Progenitor cell of endocrine pancreas (in vitro differentiated cells): ENCODE measurements at places on chromosomes 5 and 9. TPM values are rescaled to one million over a fixed set of nuclear protein-coding genes. Genes with fewer than 3 reads are reported as not detected.

GRCh38 chr5:173493846-173494245 is 122.6 kb downstream of the BOD1 start:
- DNase-seq = no peak
- no peak overlapping the region for H3K4me3 ChIP-seq
- H3K4me1 ChIP-seq = peaks cover 6% of the 10 kb centered on the region
- H3K27ac ChIP-seq = no peak overlapping the region

GRCh38 chr9:113509463-113509862 is 45.9 kb downstream of the RGS3 start:
- no peak overlapping the region for H3K27ac ChIP-seq
- no peak for DNase-seq
- H3K4me1 ChIP-seq = peaks cover 14% of the 10 kb centered on the region
- H3K36me3 ChIP-seq = peaks cover 12% of the 10 kb centered on the region

GRCh38 chr5:163915481-163915961 is 410.1 kb downstream of the MAT2B start:
- no peak for DNase-seq
- no peaks in the 10 kb centered on the region for H3K27me3 ChIP-seq
- no peak overlapping the region for H3K27ac ChIP-seq
- peaks cover 3% of the 10 kb centered on the region for H3K36me3 ChIP-seq

DNA sequence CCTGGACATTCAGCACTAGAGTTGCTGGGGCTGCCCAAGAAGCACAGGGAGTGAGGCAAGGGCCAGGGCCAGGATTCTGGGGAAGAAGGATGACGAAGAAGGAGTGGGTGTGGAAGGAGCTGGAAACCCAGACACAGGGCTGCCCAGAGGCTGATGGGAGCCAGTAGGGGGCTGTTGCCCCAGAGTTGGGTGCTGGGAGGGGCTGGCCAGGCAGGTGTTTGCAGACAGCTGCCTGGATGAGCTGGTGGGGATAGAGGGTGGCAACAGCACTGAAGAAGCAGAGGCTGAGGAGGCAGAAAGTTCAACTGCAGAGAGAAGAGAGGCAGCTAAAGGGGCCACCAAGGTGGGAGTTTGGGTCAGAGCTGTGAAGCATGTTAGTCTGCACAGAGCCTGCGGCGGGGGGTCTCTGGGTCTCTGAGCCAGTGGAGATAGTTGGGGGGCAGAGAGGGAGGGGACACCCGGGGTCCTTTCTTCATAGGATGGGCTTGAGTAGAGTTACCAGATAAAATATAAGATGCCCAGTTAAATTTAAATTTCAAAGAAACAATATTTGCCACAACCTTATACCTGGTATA is 2.5 kb upstream of the AQP7 start:
- no peaks in the 10 kb centered on the region for H3K27me3 ChIP-seq
- no peak overlapping the region for H3K4me3 ChIP-seq
- H3K4me1 ChIP-seq = peaks cover 8% of the 10 kb centered on the region
- H3K36me3 ChIP-seq = no peaks in the 10 kb centered on the region
- peak overlapping the region; percentile 75 for H3K27ac ChIP-seq

DNA sequence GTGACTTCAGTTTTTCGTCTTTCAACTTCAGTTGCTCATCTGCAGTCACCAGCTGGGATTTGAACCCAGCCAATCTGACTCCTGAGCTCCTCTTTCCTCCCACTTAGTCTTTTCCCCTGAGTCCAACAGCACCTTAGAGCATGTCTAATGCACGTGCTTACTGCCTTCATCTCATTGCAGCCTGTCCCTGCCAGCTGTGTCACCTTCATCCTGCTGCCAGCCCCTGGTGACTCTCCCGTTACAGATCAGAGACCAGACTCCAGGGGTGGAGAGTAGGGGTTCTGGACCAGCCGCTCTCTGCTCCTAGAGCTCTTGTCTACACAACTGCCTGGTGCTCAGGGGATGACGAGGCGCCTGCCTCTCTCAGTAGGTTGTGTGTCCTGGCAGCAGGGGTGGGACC is 132.9 kb upstream of the LMX1B start:
- peaks cover 9% of the 10 kb centered on the region for H3K36me3 ChIP-seq
- no peaks in the 10 kb centered on the region for H3K27me3 ChIP-seq
- DNase-seq = no peak
- no peak overlapping the region for H3K4me3 ChIP-seq
- peak overlapping the region; percentile 3 for H3K27ac ChIP-seq

- H3K4me3 ChIP-seq = no peak overlapping the region
- no peak for DNase-seq
- no peak overlapping the region for H3K27ac ChIP-seq
- H3K4me1 ChIP-seq = no peaks in the 10 kb centered on the region
These were observed 248.8 kb downstream of the TENT4A start for GRCh38 chr5:6961837-6962635.

DNA sequence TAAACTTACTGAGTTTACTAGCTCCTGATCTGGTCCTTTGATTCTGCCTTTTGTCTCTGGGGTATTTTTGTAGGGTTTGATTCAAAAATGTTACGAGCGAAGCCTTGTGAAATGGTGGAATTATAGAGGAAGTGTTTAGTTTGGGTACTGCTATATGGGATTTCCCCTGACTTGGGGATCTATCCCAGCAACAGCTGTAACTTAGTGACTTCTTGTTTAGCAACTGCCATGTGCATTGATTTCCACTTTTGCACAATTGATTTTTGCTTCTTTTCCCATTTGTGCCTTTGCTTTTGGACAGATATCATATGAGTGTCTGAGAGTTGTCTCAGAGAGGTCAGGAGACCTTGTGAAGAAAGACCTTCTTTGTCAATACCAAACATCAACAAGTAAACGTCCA is 248.5 kb upstream of the DAP start:
- no peak overlapping the region for H3K27ac ChIP-seq
- peaks cover 30% of the 10 kb centered on the region for H3K36me3 ChIP-seq
- no peak overlapping the region for H3K4me3 ChIP-seq
- H3K4me1 ChIP-seq = peaks cover 18% of the 10 kb centered on the region
- peaks cover 8% of the 10 kb centered on the region for H3K27me3 ChIP-seq

DNA sequence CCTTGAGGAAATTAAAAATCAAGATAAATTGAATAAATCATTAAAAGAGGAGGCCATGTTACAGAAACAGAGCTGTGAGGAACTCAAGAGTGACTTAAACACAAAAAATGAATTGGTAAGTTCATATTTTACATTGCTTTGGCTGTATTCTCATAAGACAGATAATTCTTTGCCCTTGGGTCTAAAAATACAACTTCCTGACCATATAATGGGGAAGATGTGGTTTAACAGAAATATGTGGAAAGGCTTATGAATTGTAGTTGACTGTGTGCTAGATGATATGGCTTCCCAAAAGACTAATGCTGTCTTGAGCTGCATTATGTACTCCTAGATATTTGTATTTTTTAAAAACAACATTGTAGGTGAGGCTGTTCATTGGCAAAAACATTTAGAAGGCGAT is 33.1 kb downstream of the CNTRL start:
- H3K4me3 ChIP-seq = no peak overlapping the region
- DNase-seq = no peak
- peaks cover 2% of the 10 kb centered on the region for H3K36me3 ChIP-seq
- no peak overlapping the region for H3K27ac ChIP-seq

GRCh38 chr9:3922846-3923245 is 377.0 kb downstream of the GLIS3 start:
- no peak overlapping the region for H3K4me3 ChIP-seq
- peaks cover 4% of the 10 kb centered on the region for H3K4me1 ChIP-seq
- peak overlapping the region; percentile 9 for H3K27ac ChIP-seq
- H3K36me3 ChIP-seq = peaks cover 27% of the 10 kb centered on the region
- DNase-seq = no peak
- H3K27me3 ChIP-seq = no peaks in the 10 kb centered on the region

GRCh38 chr5:111892949-111893348 is 136.0 kb upstream of the NREP start:
- DNase-seq = no peak
- H3K27me3 ChIP-seq = no peaks in the 10 kb centered on the region
- no peaks in the 10 kb centered on the region for H3K4me1 ChIP-seq
- H3K36me3 ChIP-seq = no peaks in the 10 kb centered on the region

GRCh38 chr9:132169672-132170392 is 8.0 kb downstream of the NTNG2 start:
- peaks cover 64% of the 10 kb centered on the region for H3K27me3 ChIP-seq
- H3K27ac ChIP-seq = no peak overlapping the region
- H3K4me3 ChIP-seq = no peak overlapping the region

- H3K36me3 ChIP-seq = no peaks in the 10 kb centered on the region
- no peak overlapping the region for H3K4me3 ChIP-seq
- peaks cover 18% of the 10 kb centered on the region for H3K27me3 ChIP-seq
- no peak overlapping the region for H3K27ac ChIP-seq
- DNase-seq = no peak
These were observed 42.0 kb upstream of the PITX1 start for GRCh38 chr5:135076051-135076491.

DNA sequence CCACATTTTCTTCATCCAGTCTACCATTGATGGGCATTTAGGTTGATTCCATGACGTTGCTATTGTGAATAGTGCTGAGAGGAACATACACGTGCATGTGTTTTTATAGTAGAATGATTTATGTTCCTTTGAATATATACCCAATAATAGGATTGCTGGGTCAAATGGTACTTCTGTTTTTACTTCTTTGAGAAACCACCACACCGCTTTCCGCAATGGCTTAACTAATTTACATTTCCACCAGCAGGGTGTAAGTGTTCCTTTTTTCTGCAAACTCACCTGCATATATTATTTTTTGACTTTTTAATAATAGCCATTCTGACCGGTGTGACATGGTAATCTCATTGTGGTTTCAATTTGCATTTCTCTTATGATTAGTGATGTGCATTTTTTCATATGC is 82.2 kb upstream of the RFX3 start:
- DNase-seq = no peak
- H3K4me1 ChIP-seq = peaks cover 5% of the 10 kb centered on the region
- no peaks in the 10 kb centered on the region for H3K27me3 ChIP-seq
- no peak overlapping the region for H3K4me3 ChIP-seq
- H3K27ac ChIP-seq = no peak overlapping the region
- no peaks in the 10 kb centered on the region for H3K36me3 ChIP-seq

DNA sequence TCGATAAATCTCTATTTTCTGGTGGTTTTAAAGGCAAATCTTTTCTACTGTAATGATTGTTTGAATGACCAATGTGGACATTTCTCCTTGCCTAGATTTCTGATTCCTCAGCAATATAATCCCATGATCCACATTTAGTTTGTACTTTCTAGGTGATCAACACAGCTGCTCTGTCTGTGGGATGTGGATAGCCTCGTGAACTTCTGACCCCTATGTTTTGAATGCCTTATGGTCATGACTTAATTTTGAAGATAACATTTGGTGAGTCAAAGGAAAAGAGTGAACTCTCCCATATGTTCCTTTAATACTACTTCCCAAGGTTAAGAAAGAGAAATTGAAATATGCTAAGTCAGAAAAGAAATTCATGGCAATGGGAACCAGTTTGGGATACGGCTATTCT is 147.5 kb downstream of the CAVIN4 start:
- H3K36me3 ChIP-seq = no peaks in the 10 kb centered on the region
- no peak for DNase-seq

GRCh38 chr9:137660144-137660543 is 41.3 kb downstream of the EHMT1 start:
- H3K27me3 ChIP-seq = no peaks in the 10 kb centered on the region
- DNase-seq = no peak
- H3K4me1 ChIP-seq = peaks cover 13% of the 10 kb centered on the region
- no peak overlapping the region for H3K4me3 ChIP-seq
- H3K36me3 ChIP-seq = no peaks in the 10 kb centered on the region

- H3K4me1 ChIP-seq = no peaks in the 10 kb centered on the region
- no peaks in the 10 kb centered on the region for H3K36me3 ChIP-seq
- no peaks in the 10 kb centered on the region for H3K27me3 ChIP-seq
- H3K27ac ChIP-seq = no peak overlapping the region
- no peak overlapping the region for H3K4me3 ChIP-seq
These were observed 293.8 kb downstream of the CWC27 start for GRCh38 chr5:65062469-65063083.

- H3K27me3 ChIP-seq = peaks cover 27% of the 10 kb centered on the region
- no peaks in the 10 kb centered on the region for H3K4me1 ChIP-seq
- no peak overlapping the region for H3K4me3 ChIP-seq
- DNase-seq = no peak
- no peaks in the 10 kb centered on the region for H3K36me3 ChIP-seq
These were observed 18.4 kb upstream of the TTC1 start for GRCh38 chr5:159990506-159990905.

GRCh38 chr9:105245891-105246161 is 1.4 kb downstream of the SLC44A1 start:
- no peak for DNase-seq
- H3K36me3 ChIP-seq = no peaks in the 10 kb centered on the region
- peak overlapping the region; percentile 92 for H3K4me3 ChIP-seq
- peaks cover 41% of the 10 kb centered on the region for H3K4me1 ChIP-seq

DNA sequence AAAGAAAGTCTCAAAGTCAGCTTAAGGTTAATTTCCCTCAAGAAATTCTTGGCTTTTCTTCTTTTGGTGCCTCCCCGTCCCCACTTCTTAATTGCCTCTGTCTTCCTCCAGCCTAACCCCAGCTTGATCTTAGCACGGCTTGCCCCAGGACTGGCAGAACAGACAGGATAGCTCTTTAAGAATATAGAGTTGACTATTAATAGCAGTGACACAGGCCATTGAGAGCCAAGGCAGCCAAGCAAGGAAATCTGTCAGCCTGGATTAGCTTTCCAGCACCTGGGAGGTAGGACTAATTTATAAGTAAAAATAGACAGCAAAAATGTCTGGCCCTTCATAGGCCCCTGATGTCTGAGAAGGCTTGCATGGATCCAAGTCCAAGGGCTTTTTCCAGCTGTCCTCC is 384.6 kb upstream of the SLC30A5 start:
- no peak overlapping the region for H3K4me3 ChIP-seq
- H3K36me3 ChIP-seq = no peaks in the 10 kb centered on the region
- H3K27me3 ChIP-seq = no peaks in the 10 kb centered on the region
- DNase-seq = no peak

DNA sequence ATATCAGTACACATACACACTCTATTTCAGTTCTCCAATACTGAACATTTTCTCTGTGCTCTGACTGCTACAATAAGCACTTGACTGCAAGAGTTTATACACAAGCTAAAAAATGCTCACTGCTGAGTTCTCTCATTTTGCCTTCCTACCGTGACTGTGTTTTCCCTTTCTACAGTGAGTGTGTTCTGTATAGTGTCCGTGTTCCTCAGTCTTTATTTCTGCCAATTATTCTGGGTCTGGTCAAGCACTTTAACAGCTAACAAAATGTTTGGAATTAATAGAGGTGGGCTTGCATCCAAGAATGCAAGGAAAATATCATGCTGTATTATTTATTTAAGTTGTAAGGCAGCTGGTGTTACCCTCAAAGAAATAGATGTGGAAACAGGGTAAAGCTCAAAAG is 217.0 kb upstream of the NREP start:
- no peak overlapping the region for H3K27ac ChIP-seq
- H3K4me1 ChIP-seq = no peaks in the 10 kb centered on the region
- H3K36me3 ChIP-seq = no peaks in the 10 kb centered on the region
- DNase-seq = no peak
- peaks cover 7% of the 10 kb centered on the region for H3K27me3 ChIP-seq
- H3K4me3 ChIP-seq = no peak overlapping the region

- no peaks in the 10 kb centered on the region for H3K27me3 ChIP-seq
- no peak for DNase-seq
- H3K36me3 ChIP-seq = peaks cover 9% of the 10 kb centered on the region
- H3K4me3 ChIP-seq = no peak overlapping the region
- H3K4me1 ChIP-seq = no peaks in the 10 kb centered on the region
These were observed 122.5 kb upstream of the RUSC2 start for GRCh38 chr9:35367451-35367850.

- H3K27me3 ChIP-seq = no peaks in the 10 kb centered on the region
- no peaks in the 10 kb centered on the region for H3K36me3 ChIP-seq
- DNase-seq = no peak
- no peak overlapping the region for H3K4me3 ChIP-seq
These were observed 473.7 kb upstream of the PTGER4 start for GRCh38 chr5:40206030-40206429.

RPS14 gene
- 1,941 and 2,072 TPM in 2 replicates for total RNA-seq

SPATA31A3 gene
- total RNA-seq = not detected in 2 replicates

ADAMTSL2 gene
- 0.07 and 0.14 TPM in 2 replicates for total RNA-seq
